ENCODE measurements at places on chromosomes 13 and 19.

DNA sequence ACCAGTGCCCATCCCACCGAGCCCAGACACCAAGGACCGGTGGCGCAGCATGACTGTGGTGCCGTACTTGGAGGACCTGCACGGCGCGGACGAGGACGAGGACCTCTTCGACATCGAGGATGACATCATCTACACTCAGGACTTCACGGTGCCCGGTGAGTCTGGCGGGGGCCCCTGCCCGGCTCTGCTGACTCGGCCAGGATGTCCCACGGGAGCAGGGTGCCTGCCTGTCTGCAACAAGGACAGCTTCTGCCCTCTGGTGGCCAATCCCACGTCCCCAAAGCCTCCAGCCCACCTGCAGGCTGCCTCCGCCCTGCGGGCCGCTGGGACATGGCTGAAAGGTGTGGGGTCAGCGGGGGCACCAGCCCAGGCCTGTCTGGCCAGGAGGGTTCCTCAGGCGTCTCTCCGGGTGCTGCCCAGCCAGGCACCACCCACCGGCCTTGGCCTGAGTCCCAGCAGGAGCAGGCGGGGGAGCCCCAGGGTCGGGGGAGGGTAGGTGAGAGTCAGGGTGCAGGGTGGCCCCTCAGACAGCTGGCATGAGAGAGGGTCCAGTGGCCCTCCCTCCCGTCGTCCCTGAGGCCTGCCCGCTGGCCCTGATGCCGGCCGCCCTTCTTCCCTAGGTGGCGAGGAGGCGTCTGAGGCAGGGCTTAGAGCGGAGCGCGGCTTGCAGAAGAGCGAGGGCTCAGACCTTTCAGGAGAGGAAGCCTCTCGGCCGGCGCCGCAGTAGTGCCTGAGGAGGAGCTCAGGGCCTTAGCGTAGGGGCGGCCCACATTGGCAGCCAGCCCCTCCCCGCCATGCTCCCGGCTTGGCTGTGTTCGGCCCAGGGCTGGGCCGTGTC is 14.6 kb downstream of the CBARP start:
- no peak for DNase-seq

DNA sequence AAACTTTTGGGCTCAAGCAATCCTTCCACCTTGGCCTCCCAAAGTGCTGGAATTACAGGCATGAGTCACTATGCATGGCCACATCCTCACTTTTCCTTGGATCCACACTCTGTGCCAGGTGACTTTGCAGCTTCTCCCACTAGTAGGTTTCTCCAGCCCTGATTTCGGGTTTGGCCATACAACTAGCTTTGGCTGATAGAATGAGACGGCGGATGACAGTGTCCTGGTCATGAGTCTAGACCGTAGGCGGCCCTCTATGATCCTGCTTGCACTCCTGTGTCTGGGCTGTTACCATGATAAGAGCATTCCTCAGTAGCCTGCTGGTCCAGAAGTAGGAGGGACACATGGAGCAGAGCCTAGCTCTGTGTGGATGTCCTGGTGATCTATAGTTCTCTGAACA is 112.5 kb upstream of the KL start:
- no peak for DNase-seq

DNA sequence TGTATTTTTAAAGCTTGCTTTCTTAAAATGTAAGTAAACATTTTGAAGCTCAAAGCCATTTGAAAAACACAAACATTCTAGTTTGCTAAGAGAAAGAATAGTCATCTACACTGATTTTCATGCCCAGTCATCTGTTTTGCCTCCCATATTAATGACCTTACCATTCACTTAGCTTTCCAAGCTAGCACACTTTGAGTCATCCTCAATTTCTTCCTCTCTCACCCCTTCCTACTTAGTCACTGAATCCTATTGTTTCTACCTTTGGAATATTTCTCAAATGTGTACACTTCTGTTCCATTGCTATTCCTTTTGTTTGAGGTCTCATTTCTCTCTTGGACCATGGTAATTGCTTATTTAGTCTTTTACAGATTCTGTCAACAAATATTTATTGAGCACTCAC is 7.3 kb upstream of the HS6ST3 start:
- no peak for DNase-seq

GRCh38 chr13:20461481-20461859 is 64.2 kb downstream of the CRYL1 start:
- no peak for DNase-seq

- DNase-seq: no peak
Measured at GRCh38 chr13:111623208-111623607, 302.8 kb downstream of the TEX29 start.

- no peak for DNase-seq
Measured at GRCh38 chr13:50519866-50520265, 323.6 kb downstream of the DLEU7 start.
